ENCODE measurements at places on chromosomes 7 and 10. TPM values are rescaled to one million over a fixed set of nuclear protein-coding genes. Genes with fewer than 3 reads are reported as not detected.

DNA sequence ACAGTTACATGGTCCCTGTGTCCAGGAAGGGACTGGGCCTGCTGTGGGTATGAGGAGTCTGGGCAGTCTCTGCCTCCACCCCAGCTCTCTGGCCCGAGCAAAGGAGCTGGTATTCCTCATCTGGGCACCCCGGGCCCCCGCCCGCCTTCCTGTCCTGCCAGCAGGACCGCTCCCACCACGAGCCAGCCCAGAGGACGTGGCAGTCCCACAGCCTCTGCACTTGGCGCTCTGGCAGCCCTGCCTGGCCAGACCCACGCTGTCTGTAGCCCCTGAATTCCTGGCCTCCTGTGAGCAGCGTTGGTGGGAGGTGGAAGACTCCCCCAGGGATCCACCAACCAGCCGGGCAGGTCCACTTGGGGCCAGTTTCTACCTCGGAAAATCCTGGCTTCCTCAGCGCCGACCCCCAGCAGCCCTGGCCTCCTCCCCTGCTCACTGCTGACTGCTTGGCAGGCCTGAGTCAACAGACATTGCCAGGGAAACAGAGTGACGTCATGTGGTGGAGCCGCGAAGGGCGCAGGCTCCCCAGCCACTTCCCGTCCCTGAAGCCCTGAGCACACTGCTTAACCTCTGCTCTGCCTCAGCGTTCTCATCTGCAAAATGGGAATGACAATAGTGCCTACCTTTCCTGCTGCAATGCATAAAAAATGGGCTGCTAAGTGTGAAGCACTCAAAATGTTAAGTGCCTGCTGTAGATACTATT lies 21.6 kb upstream of the LIMK1 start:
- DNase-seq = no peak

- DNase-seq = no peak
Observed at GRCh38 chr7:28556025-28556424, 143.7 kb downstream of the CREB5 start.

GRCh38 chr7:139630643-139631519 lies 107.4 kb downstream of the CLEC2L start:
- no peak for DNase-seq

DNA sequence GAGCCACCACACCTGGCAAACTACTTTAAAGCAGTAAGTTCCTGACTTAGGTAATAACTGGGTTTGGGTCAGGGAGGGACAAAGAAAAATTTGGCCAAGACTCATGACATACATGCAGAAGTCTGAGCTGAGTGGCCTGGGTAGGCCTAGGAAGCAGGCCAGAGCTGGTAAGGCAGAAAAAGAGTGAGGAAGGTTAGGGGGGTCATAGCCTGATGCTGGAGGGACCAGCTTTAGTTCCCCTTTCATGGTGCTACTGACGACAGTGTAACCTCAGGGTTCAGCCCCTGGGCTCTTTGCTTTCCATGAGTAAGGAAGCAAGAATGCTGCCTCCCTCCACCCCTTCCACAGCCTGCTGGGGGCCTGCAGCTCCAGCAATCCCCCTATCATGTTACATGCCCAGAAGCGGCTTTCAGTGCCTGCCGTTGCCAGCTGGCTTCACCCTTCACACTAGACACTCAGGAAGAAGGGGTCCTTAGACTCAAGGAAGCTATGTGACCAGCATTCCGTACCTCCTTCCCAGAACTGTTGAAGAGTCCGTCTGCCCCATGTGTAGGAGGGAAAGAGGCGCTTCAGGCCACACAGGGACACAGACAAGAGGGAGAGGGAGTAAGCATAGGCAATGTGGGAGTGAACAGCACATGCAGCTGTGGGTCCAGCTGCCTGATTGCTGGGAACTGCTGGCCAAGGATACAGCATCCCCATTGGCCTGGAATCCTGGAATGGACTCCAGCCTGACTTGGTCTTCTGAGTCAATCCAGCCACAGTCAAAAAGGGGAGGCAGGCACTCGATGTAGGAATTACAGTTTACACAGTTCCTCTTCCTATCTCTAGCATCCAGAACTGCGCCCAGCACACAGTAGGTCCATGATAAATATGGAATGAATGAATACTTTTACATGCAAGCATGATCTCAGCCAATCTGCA lies 4.1 kb upstream of the PLAU start:
- DNase-seq = peak; percentile 73

Gene WDR86
- 24.4 TPM for total RNA-seq

Gene NODAL
- total RNA-seq = 41.1 TPM

Gene PAXIP1
- 32.6 TPM for total RNA-seq

Gene TUBB8
- 2.4 TPM for total RNA-seq

Gene DKK1
- 0.78 TPM for total RNA-seq
